ENCODE measurements at places on chromosomes 12 and 14.

DNA sequence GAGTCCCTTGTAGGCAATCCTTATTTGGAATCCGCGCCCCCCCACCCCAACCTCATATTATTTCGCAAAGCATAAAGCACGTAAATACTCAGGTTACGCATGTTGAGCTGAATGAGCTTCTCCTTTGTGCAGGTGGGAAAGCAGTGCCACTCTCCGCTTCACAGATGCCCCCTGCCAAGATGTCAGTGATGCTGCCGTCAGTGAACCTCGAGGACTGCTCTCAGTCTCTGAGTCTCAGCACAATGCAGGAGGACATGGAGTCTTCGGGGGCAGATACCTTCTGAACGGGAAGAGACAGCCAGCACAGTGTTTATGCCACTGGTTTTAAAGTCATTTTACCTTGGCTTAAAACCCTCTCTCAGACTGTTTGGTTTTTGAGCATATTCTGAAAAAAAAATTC is 90.1 kb upstream of the DACT1 start:
- no peak for DNase-seq

DNA sequence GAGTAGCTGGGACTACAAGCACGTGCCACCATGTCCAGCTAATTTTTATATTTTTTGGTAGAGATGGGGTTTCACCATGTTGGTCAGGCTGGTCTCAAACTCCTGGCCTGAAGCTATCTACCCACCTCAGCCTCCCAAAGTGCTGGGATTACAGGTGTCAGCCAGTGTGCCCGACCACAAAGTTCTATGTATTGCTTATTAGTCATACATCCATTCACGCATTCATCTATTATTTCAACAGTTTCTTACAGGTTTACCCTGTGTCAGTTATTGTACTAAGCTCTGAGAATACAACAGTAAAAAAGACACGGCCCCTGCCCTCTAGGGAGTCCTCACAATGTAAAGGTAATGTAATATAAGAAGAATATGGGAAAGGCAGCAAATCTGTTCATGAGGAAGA is 188.9 kb upstream of the BTG1 start:
- no peak for DNase-seq

DNA sequence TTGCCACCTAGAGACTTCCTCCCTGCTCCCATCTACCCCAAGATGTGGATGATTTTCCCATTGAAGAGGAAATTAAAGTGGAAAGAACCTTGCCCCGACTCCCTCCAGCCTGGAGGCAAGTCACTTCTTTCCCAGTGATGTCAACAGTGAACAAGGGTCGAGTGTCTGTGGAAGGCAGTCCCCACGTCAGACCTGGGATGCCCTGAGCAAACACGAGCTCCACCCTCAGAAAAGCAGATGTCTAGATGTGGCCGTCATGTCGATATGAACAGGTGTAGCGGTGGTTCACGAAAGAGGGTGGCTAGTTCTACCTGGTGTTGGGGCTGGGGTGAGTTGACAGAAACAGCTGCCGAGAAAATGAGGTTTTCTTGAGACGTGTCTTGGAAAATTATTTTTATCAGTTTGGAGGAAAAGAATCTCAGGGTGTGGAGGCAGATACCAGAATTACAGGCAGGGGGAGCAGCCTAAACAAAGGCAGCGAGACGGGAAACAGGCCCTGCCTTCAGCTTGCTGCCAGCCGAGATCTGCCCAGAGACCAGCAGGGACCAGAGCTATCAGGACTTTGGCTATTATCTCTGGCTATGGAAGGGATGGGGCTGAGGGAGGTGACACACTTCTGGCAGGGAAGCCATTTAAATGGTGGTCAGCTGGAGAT is 25.9 kb downstream of the SYNDIG1L start:
- DNase-seq: no peak

GRCh38 chr12:47970843-47971242 is 7.4 kb downstream of the TMEM106C start:
- no peak for DNase-seq

DNA sequence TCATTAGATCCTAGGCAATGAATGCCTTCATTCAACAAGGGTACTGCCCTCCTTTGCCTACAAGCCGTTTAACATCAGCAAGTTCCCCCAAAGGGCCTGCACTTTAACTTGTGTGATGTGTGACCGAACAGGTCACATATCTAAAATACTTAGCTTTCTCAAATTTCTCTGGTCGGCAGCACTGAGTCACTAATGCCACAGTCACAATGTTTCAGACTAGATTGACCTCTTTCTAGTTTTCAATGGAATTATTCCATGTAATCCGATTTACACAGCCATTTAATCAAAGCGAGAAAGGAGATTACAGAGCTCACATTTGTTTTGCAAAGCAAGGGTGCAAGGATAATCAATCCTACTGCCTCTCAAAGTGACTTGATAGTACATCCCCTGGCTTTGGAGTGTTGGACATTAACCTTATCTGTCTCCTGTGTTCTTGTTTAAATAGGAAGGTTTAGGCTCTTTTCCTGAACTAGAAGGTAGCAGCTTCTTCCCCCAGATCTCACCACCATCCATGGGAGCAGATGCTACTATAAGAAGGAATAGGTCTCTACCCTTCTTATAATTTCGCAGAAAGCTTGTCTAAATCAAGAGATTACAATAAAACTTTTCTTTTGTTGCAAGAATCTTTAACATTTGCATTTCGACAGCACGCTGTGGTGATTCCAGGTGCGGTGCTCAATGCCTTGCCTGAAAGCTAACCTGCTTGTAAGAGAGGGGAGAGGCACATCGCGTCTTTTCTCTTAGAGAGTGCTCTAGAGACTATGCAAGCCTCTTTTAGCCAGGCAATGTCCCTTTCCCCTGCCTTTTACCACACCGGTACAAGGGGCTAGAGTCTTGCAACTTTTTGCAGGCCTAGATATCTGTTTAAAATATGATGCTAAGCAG is 1.8 kb downstream of the KITLG start:
- DNase-seq: no peak

DNA sequence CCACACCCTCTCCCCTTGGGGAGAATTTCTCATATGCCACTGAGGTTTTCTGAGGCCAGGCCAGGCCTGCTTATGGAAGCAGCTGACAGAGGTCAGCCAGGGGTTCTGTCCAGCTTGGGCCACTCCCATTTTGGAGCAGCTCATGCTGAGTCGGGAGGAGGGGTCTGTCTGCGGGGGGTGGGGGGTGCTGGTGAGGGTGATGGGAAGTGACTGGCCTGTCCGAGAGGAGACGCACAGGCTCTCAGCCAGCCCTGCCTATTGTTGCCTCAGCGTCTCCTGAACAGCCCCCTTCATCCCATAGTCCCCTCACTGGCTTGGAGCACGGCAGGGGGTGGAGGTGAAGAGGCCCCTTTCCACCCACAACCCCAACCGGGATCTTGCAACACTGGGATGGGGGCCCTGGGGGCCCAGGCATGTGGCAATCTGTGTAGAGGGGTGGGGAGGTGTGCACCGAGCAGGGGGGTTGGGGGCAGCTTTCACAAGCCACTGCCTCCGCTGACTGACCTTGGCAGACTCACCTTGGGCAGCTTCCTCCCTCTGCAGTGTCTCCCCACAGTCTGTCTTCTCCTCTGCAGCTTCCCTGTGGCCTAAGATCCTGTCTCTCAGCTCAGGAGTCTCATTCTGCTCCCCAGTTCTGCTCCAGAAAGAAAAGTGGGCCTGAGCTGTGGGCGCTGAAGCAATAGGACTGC is 5.5 kb downstream of the CEBPE start:
- no peak for DNase-seq

- DNase-seq: no peak
Observed at GRCh38 chr14:105465209-105466031, 9.2 kb upstream of the CRIP2 start.

- DNase-seq: peak; percentile 37
Observed at GRCh38 chr12:13661005-13661887, 320.2 kb downstream of the GRIN2B start.

DNA sequence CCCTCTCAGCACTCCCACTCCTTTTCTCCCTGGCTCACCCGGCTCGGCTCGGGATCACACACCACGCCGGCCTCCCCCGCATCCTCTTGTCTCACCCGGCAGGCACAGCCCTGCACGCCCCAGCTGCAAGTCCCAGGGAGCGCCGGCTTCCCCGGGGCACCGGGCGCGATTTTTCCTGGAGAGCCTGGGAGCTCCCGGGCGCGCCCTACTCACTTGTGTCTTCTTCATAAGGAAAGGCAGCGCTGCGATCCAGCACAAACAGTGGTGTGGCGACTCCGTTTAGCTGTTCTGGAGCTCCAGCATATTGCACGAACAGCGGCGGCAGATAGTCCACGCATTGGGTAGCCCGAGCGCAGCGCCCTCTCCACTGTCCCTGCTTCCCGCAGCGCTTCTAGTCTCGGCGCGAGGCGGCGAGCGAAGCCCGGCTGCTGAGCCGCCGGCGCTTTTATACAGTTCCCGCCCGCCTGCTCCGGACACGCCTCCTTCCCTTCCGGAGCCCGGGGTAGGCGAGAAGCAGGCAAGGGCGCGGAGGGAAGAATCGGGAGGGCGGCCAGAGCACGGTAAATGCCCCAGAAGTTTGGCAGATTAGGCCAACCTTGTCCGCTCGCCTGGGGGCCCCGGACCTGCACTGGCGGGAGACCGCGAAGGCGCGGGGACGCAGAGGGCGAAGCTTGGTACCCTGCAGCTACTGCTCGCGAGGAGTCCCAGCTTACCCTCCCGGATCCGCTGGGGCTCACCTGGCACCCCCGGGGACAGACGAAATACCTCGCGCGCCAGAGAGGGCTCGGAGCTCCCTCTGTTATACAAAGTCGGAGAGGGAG is at the start of gene KITLG:
Gene KITLG (minus strand): TSS at position 421 of the 821 bp plus-strand sequence. CDS start 193 bp downstream, at position 228.
- peak; percentile 30 for DNase-seq

DNA sequence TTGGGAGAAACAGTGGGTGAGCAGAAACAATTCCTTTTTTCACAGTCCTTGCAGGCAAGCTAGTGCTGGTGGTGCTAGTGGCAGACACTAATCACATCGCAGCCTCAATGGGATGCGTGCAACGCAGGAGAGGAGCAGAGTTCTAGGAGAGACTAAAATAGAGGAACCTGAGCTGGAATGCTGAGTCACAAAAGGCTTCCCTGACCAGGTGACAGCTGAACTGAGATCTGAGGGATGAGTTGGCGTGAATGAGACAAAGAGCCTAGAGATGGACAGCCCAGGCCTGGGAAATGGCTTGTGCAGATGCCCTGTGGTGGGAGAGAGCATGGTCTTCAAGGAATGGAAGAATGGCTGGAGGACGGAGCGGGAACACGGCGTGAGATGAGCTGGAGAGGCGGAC is 25.8 kb downstream of the ACADS start:
- DNase-seq: no peak

GRCh38 chr14:58167057-58167456 is 15.0 kb upstream of the ARMH4 start:
- DNase-seq: no peak

DNA sequence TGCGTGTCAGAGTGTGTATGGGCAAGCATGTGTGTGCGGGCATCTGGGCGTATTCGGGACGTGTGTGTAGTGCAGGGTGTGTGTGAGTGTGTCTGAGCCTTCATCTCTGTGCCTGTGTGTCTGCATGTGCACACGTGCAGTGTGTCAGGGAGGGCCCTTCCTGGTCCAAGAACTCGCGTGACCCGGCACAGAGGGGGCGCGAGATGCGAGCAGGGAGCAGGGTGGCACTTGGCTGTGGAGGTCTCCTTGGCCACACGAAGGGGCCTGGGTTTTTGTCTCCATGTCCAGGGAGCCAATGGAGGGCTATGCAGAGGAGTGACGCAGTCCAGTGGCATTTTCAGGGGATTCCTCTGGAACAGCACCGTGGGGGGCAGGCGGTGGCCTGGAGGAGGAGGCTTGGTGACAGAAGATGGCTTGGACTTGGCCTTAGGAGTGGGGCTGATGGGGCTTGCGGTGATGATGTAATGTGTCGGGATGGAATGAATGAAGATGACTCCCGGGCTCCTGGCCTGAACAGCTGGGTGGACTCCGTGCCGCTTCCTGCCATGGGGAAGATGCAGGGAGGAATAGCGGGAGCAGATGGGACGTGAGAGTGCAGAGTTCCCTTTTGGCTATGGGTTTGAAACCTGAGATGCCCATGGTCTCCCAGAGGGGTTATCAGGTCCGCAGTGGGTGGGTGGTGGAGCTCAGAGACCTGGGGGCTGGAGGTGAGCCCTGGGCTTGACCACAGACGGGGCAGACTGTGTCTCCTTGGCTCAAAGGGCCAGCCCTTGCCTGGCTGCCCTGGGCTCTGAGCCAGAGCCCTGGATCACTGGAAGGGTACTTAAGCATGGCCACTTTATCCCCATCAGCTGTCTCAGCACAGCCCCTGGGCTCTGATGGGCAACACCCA is 208.3 kb downstream of the PHETA1 start:
- no peak for DNase-seq

GRCh38 chr12:110141389-110141788 is 17.2 kb downstream of the IFT81 start:
- DNase-seq: no peak

GRCh38 chr14:98269533-98269932 is 1002.5 kb downstream of the BCL11B start:
- no peak for DNase-seq

DNA sequence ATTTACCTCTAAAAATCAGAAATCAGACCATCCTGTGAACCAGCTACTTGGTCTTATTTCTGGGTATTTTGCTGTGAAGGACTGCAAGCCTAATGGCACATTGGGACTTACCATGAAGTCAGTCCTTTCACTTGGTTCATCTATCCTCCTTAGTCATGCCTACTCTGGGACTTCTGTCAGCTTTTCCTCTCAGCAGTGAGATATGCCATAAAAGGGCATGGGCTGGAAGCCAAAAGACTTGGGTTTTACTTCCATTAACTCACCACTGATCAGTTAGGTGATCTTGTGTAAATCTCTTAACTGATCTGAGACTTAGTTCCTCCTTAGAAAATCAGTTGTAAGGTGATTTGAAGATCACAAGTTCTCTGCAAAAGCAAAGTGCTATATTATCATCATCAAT is 116.5 kb downstream of the PAH start:
- DNase-seq: no peak

GRCh38 chr12:130752692-130753230 is 36.7 kb upstream of the RIMBP2 start:
- DNase-seq: no peak
